ENCODE measurements at places on chromosomes 3 and 15. TPM values are rescaled to one million over a fixed set of nuclear protein-coding genes. Genes with fewer than 3 reads are reported as not detected.

RNU5B-1 gene
- not detected for total RNA-seq

- H3K4me3 ChIP-seq = no peak overlapping the region
- H3K27me3 ChIP-seq = no peaks in the 10 kb centered on the region
- no peak overlapping the region for H3K27ac ChIP-seq
- no peak for DNase-seq
Measured at GRCh38 chr3:125019271-125019670, 36.5 kb downstream of the HEG1 start.

DNA sequence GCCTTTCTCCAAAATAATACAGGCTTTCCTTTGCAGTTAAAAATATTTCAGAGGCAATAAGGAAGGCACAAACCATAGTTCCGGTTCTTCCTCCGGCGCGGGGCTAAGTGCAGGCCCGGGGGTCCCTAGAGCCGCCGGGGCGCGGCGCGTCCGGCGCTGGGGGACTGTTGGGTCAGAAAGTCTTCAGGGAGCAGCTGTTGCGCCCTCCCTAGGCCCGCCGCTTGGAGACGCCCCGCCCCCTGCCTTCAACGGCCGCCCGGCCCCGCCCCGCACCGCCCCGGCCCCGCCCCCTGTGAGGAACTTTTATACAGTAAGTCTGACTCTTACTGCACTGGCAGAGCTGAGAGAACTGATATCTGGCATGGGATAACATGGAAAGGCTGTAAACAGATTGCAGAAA lies 283.1 kb upstream of the ARL6 start:
- H3K27ac ChIP-seq = no peak overlapping the region
- H3K27me3 ChIP-seq = no peaks in the 10 kb centered on the region
- no peaks in the 10 kb centered on the region for H3K4me1 ChIP-seq
- H3K4me3 ChIP-seq = no peak overlapping the region

DNA sequence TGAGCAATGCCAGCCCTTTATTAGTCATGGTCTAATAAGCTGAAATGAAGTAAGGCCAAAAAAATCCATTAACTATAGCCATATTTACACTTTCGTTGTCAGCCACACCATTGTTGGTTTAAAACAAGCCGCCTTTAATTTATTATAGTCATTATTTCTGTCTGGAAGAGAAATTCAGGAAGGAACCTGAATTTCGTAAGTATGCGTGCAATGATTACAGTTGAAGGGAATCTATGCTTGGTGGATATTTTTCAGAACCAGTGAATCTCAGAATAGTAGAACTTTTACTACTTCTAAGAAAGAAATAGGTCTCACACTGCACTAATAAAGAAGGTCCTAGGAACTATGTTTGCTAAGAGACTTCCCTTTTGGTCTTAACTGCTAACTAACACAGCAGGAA lies 59.1 kb downstream of the FAM43A start:
- no peaks in the 10 kb centered on the region for H3K36me3 ChIP-seq
- no peak overlapping the region for H3K4me3 ChIP-seq
- H3K27me3 ChIP-seq = no peaks in the 10 kb centered on the region
- no peaks in the 10 kb centered on the region for H3K4me1 ChIP-seq

DNA sequence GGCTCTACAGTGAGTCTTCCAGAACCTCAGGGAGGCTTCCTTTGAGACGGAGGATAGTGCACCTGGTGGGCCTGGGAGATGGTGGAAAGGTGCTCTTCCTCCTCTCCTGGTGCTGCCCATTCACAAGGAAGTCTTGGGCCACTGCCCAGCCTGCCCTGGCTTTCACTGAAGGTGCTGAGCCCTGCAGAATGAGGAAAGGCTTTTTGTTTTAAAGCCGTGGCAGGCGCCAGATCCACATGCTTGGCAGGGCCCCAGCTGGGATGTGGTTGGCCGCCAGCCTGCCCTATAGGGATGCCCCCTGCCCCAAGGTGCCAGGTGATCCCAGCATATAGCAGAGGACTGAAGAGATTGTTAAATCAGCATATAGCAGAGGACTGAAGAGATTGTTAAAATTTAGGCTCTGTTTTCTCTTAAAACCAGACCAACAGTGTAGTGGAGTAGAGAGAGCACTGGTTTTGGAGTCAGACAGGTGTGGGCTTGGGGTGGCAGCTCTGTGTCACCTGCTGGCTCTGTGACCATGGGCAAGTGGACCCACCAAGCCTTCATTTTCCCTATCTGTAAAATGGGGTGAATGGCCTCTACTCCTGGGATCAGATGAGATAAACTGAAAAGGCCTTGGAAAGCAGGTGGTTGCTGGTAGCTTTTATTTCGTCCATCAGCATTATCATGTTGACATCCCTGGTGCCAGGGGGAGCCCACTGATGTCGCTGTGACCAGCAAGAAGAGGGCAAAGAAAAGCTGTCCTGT lies 53.3 kb downstream of the SLC6A6 start:
- peak; percentile 38 for DNase-seq
- H3K27ac ChIP-seq = no peak overlapping the region
- H3K4me1 ChIP-seq = peaks cover 8% of the 10 kb centered on the region
- H3K36me3 ChIP-seq = no peaks in the 10 kb centered on the region
- no peaks in the 10 kb centered on the region for H3K27me3 ChIP-seq

DNA sequence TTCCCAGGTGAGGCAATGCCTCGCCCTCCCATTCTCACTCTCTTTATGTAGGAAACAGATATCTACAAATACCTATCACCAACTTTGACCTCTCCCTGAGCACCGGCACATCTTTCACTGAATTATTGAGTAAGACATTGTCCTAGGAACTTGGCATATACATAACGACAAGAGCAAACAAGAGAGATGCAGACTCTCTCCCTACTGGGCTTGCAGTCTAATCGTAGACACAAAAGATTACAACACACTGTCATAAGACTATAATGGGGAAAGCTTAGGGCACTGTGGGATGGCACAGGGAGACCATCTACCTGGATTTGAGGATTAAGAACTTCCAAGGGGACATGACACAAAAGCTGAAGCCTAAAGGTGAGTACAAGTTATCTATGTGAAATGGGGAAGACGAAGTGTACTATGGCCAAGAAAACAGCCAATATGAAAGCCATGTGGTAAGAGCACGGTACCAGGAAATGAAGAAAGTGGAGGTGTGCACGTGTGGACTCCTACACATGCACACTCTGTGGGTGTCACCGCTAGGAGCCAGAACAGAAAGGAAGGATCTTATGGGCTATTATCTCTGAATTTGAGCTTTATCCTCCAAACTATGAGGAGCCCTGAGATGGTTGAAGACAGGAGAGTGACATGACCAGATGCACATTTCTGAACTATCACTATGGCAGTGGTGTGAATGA lies 218.8 kb upstream of the STRIT1 start:
- H3K27me3 ChIP-seq = no peaks in the 10 kb centered on the region
- DNase-seq = no peak
- no peak overlapping the region for H3K27ac ChIP-seq

- DNase-seq = no peak
- H3K4me3 ChIP-seq = no peak overlapping the region
- no peaks in the 10 kb centered on the region for H3K4me1 ChIP-seq
- H3K36me3 ChIP-seq = no peaks in the 10 kb centered on the region
Measured at GRCh38 chr3:42213417-42213816, 52.6 kb downstream of the CCK start.

NAALADL2 gene
- 12.2 TPM for total RNA-seq

DNA sequence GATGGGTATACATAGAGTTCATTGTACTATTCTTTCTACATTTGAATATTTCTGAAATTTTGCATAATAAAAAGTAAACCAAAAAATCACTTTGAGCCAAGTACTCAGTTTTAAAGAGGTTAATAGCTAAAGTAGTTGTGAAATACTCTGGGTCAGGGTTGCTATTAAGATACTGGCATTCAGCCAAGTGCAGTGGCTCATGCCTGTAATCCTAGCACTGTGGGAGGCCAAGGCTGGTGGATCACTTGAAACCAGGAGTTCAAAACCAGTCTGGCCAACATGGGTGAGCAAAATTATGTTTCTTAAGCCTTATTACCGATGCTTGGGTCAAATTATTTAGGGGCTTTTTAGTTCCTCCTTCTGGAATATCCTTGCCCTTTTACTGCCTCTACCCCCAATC lies 122.0 kb upstream of the MELTF start:
- H3K4me3 ChIP-seq = no peak overlapping the region
- no peak overlapping the region for H3K27ac ChIP-seq
- H3K4me1 ChIP-seq = no peaks in the 10 kb centered on the region
- H3K27me3 ChIP-seq = no peaks in the 10 kb centered on the region

DNA sequence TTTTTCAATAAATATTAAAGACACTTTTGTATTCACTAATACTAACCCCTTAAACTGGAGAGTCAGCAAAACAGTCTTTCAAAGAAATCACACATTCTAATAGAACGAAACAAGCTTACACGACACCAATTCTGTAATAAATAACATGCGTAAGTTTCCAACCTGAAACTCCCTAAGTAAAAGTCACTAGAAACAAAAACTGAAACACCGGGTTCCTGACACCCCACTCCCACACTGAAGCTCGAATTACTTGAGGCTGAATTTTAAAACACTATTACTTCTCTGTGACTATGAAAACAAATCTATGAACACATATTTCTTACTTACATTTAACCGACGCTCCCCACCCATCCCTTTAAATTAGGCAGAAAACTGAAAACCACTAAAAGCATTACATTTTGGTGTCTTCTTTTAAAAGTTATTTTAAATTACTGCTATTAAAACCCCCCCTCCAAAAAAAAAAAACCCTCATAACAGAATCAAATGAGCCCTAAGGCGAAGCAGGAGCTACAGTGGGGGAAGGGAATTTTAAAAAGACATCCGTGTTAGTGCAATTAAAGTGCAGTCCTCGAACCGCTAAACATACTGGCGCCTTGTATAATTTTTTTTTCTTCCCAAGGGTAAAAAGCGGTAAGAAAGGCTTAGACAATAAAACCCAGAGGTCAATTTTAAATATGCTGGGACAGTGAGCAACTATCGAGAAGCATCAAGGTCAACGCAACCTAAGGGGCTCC lies 878 bp downstream of the SPPL2A start:
- H3K4me1 ChIP-seq = no peaks in the 10 kb centered on the region
- DNase-seq = no peak
- no peaks in the 10 kb centered on the region for H3K27me3 ChIP-seq
- peak overlapping the region; percentile 96 for H3K4me3 ChIP-seq
- peak overlapping the region; percentile 95 for H3K27ac ChIP-seq

DNAH12 gene
- total RNA-seq = 0.05 TPM

C3orf80 gene
- total RNA-seq = 0.68 TPM

DNA sequence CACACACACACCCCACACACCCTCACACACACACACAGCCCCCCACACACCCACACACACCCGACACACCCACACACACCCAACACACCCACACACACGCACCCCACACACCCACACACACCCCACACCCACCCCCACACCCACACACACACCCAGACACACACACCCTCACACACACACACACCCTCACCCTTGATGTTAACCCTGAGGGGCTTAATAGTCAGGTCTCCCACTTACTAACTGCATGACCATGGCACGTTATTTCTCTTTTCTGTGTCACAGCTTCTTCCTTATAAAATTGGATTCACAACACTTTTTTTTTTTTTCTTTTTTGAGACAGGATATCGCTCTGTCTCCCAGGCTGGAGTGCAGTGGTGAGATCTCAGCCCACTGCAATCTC lies 2.8 kb downstream of the GRM2 start:
- DNase-seq = no peak
- no peaks in the 10 kb centered on the region for H3K4me1 ChIP-seq
- H3K27me3 ChIP-seq = no peaks in the 10 kb centered on the region
- no peaks in the 10 kb centered on the region for H3K36me3 ChIP-seq

GOLGA8O gene
- total RNA-seq = 7.7 TPM

GLDN gene
- total RNA-seq = 1.4 TPM

DNA sequence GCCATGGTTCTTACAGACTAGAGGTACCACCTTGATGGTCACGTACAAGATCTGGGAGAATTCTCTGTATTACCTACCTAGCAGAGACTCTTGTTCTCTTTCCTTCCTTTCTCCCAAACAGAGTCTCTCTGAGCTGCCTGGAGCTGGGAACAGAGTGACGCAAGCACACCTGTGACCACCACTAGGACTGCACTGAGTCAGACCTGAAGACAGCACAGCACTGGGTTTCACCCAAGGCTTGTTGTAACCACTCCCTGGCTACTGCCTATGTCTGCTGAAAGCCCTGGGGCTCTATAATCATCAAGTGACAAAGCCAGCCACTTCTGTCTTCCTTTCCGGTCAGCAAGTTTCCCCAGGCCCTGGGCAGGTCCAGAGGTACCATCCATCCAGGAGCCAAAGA lies 293.3 kb upstream of the CNTN4 start:
- no peaks in the 10 kb centered on the region for H3K36me3 ChIP-seq
- H3K4me1 ChIP-seq = no peaks in the 10 kb centered on the region
- H3K27ac ChIP-seq = no peak overlapping the region

DNA sequence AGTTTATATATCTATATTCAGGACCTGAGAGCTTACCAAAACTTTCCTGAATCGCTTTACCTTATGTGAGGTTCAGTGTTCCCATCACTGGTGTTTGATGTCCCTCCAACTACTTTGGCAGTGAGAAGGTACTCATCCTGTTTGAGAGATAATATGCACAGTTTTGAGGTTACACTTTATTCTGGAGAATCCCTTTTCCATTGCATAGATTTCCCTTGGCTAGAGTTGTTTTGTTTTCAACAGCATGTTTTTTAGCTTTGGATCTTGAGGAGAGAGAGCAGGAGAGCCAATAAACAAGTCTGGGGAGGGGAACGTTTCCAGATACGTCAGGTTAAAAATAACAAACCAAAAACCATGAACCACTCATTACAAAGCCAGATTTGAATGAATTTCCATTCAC lies 33.6 kb downstream of the CD200 start:
- H3K27ac ChIP-seq = no peak overlapping the region
- H3K36me3 ChIP-seq = no peaks in the 10 kb centered on the region
- H3K4me3 ChIP-seq = no peak overlapping the region
- H3K27me3 ChIP-seq = no peaks in the 10 kb centered on the region
- H3K4me1 ChIP-seq = no peaks in the 10 kb centered on the region
- DNase-seq = no peak

GRCh38 chr3:105821433-105821832 lies 47.4 kb downstream of the CBLB start:
- H3K4me1 ChIP-seq = no peaks in the 10 kb centered on the region
- no peaks in the 10 kb centered on the region for H3K36me3 ChIP-seq
- H3K27me3 ChIP-seq = no peaks in the 10 kb centered on the region
- DNase-seq = no peak
- H3K4me3 ChIP-seq = no peak overlapping the region
- no peak overlapping the region for H3K27ac ChIP-seq

- H3K4me3 ChIP-seq = no peak overlapping the region
- no peak for DNase-seq
- no peaks in the 10 kb centered on the region for H3K36me3 ChIP-seq
- H3K27ac ChIP-seq = no peak overlapping the region
Measured at GRCh38 chr3:165144271-165144670, 51.9 kb downstream of the SLITRK3 start.

- H3K27ac ChIP-seq = no peak overlapping the region
- H3K27me3 ChIP-seq = no peaks in the 10 kb centered on the region
- no peak overlapping the region for H3K4me3 ChIP-seq
- DNase-seq = no peak
- no peaks in the 10 kb centered on the region for H3K4me1 ChIP-seq
Measured at GRCh38 chr15:81152799-81153198, 18.7 kb downstream of the CFAP161 start.

Measured in prostate gland (tissue), 2 donors.